Activated CD4-positive, alpha-beta T cell treated with anti-CD3 and anti-CD28 coated beads for 36 hours (primary cell): ENCODE measurements at places on chromosomes 4 and X.

DNA sequence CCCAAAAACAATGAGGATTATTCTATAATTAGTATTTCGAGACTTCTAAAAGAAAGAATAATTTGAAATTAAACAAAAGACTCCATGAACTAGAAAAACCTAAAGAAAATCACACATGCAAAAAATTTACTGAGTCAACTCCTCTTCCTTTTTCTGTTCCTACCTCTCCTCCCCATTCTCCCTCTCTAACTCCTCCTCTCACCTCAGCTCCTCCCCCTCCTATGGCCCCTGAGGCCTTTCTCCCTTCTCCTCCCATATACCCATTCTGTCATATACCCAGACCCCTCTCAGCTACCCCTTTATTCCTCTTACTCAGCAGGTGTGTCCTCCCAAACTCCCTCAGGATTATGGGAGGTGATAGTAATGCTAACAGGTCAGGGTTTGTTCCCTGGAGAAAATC is 57.4 kb downstream of the SERTM2 start:
- no peak overlapping the region for H3K4me3 ChIP-seq
- H3K4me1 ChIP-seq = no peaks in the 10 kb centered on the region
- DNase-seq = no peak
- no peaks in the 10 kb centered on the region for H3K36me3 ChIP-seq
- H3K27ac ChIP-seq = no peak overlapping the region

DNA sequence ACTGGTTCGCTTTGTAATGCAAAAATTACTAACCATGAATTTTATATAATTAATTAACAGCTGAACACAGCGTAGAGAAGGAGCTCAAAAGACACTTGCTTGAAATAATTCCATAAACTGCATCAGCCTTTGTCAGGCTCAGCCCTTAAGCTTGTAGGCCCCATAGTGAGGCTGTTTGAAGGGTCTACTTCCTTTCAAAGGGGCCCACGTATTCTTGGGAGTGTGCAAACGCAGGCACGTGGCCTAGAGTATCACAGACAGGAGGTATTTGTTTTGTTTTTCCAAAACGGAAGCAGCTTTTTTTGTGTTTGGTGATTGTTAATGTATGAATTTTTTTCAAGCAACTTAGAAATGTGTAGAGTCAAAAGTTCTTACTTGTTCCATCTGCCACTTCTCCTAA is 25.6 kb upstream of the EGF start:
- H3K27me3 ChIP-seq = no peaks in the 10 kb centered on the region
- no peak overlapping the region for H3K27ac ChIP-seq
- no peaks in the 10 kb centered on the region for H3K4me1 ChIP-seq

DNA sequence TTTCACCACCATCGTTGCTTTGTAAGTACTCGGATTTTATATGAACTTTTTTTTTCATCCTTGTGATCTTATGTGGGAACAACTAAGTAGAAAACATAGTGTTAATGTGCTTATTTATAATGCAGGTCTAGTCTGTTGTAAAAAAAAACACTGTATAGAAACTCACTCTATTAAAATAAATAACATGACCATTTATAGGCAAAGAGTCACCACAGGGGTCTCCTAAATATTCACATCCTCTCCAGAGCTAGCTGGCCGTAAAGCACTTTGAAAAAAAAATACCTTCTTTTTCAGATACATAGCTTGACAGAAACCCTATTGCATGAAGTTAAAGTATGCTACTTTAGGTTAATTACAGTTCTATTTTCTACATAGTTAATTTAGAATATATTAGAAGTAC is 11.2 kb downstream of the TMEM184C start:
- H3K27ac ChIP-seq = no peak overlapping the region
- DNase-seq = no peak
- no peaks in the 10 kb centered on the region for H3K27me3 ChIP-seq
- peaks cover 39% of the 10 kb centered on the region for H3K36me3 ChIP-seq

DNA sequence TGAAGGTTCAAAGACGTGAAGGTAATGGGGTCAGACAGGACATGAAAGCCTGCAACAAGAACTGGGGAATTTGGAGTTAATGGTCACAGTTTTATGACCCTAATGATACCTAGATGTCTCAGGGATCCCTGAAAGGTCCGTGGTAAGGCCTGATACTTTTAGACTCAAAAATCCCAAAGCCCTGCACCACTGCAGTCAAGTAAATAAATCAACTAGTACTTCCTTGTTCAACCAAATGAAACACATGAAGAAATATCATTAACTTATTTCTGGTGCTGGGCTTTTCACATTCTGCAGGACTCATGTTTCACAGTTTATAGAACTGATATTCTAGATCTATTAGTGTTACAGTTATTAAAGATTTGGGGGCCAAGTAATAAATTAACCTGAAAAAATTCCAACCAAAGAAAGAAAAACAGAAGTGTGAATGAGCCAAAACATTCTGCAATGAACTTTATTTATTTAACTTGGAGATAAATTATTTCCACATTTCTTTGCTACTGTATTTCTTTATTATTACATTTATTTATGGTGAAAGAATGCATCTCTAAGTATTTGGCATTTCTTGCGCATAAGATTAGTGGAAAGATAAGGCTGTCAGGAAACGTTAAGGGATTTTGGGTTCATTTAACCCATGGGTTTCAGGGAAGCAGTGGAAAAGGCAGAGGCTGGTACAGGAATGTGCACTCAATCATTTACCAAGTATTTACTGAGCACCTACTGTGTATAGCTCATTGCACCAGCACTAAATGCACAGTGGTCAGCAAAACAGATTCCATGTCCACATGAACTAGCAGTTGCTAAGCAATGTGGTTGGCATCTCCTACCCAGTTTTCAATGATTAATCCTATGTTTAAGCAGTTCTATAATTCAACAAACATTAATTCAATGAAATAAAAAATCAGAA is 8.7 kb downstream of the WDFY3 start:
- peaks cover 7% of the 10 kb centered on the region for H3K27me3 ChIP-seq
- H3K4me1 ChIP-seq = no peaks in the 10 kb centered on the region
- H3K4me3 ChIP-seq = no peak overlapping the region
- H3K27ac ChIP-seq = no peak overlapping the region
